ENCODE measurements at places on chromosomes 3 and 15. TPM values are rescaled to one million over a fixed set of nuclear protein-coding genes. Genes with fewer than 3 reads are reported as not detected.

The FSD2 gene
- not detected for polyA plus RNA-seq

The SLC28A1 gene
- polyA plus RNA-seq: not detected

The DLL4 gene
- not detected for polyA plus RNA-seq

The RBMS3 gene
- not detected for polyA plus RNA-seq

DNA sequence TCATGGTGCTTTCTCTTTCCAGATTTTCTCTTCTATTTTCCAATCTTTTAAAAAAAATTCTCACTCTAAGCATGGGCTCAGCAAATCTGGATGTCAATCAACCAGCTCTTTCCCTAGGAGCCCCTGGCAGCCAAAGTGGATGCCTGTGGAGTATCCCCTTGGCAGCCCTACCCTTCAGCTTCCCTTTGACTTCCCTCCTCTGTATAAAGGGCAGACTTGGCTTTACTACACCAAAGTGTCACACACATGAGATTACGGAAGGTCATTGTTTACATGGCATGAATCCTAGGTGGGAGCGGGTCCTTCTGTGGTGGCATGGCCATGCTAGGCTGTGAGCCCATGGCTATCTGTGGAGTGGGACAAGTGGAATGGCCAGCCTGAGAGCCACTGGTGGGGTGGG, 379.9 kb downstream of the GABRB3 start:
- DNase-seq: no peak
- H3K4me1 ChIP-seq: no peaks in the 10 kb centered on the region
- H3K27me3 ChIP-seq: peaks cover 4% of the 10 kb centered on the region
- H3K36me3 ChIP-seq: no peaks in the 10 kb centered on the region

DNA sequence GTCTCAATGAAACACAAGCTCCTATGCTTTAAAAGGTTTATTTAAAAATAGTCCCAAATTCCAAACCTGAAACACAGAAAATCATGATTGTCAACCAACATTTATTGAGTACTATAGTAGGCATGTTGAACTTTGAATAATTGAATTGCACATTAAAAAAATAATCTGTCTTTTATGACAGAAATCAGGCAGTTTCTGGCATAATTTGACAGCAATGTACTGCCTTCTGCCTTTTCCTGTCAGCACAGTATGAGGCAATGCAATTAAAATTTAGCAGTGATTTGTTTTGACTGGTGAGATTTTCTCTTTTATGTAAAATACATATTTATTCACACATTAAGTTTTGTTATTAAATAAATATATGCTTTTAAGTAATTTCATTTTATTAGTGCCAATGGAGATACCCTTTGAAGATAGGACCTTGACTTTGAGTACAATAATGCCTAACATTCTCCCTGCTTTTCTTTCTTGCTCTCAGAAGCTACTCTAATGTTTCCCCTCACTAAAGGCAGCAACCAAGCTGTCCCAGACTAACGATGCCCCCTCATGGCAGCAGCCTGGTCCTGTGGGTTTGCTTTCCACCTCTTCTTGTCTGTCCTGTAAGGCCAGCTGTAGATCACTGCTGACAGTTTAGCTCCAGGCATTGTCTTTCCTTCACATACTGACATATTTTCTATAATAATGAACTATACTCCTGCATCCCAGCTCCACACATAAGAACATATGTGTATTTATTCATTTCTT, 346.7 kb downstream of the IL20RB start:
- H3K4me3 ChIP-seq: no peak overlapping the region
- no peak for DNase-seq
- H3K36me3 ChIP-seq: no peaks in the 10 kb centered on the region
- peaks cover 2% of the 10 kb centered on the region for H3K27me3 ChIP-seq
- no peak overlapping the region for H3K27ac ChIP-seq
- H3K4me1 ChIP-seq: no peaks in the 10 kb centered on the region

DNA sequence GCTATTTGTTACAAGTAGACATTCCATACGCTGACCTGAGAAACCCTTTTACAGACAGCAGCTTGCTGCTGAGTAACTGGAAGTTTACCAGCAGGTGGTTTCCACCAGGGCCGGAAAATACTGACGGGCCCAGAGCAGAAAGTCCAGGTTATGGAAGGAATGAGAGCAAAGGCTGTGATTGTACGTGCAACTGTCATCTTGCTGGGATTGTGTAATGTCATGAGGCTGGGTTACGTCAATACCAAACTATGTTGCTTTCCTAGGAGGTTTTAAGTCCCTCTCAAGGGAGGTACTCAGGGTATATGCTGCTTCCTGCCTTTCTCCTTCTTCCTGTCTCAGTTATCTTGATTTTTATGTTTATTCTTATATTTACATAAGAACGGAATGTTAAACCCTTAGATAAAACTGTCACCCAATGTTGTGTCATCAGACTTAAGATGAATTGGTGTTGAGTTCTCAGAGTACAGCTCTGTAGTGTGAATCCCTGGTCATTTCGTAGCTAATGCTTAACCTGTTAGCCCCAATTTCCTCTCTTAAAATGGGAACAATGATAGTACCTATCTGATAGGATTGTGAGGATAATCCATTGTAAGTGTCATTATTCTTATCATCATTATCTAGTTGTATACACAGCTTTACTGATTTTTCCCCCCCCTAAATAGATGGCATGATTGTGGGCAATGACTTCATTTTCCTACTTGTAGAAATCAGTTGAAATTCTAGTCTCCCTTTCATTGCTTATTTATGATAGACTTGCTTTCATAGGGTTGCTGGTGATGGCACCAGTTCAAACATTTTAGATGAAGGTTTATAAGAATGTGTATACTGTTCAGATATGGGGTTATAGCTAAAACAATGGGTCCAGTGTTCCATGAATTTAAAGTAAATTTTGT, 101.4 kb downstream of the FNDC3B start:
- peak overlapping the region; percentile 50 for H3K4me3 ChIP-seq
- H3K27me3 ChIP-seq: no peaks in the 10 kb centered on the region
- H3K36me3 ChIP-seq: no peaks in the 10 kb centered on the region
- no peak for DNase-seq

- DNase-seq: no peak
- H3K27ac ChIP-seq: no peak overlapping the region
- no peaks in the 10 kb centered on the region for H3K36me3 ChIP-seq
- peaks cover 19% of the 10 kb centered on the region for H3K4me1 ChIP-seq
- peaks cover 3% of the 10 kb centered on the region for H3K27me3 ChIP-seq
These were observed 2.4 kb downstream of the GOLGA8B start for GRCh38 chr15:34581043-34581365.

DNA sequence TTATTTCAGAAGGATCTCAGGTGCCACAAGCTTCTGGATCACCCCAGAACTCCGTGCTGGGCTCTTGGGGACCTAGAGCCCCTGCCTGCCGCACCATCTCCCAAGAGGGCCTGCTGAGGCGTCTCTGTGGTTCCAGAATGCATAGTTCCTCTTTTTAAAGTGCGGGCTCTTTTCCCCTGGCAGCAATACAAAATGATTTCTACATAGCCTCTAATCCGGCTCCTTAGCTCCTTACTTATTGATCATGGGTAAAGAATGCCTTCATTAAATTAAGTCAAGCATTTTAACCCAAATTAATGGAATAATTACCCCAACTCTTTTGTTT, 121.9 kb downstream of the ATP10A start:
- H3K4me1 ChIP-seq: peaks cover 81% of the 10 kb centered on the region
- H3K36me3 ChIP-seq: peaks cover 4% of the 10 kb centered on the region
- H3K4me3 ChIP-seq: no peak overlapping the region
- H3K27me3 ChIP-seq: no peaks in the 10 kb centered on the region
- no peak for DNase-seq

- H3K36me3 ChIP-seq: no peaks in the 10 kb centered on the region
- H3K4me3 ChIP-seq: no peak overlapping the region
- H3K27ac ChIP-seq: no peak overlapping the region
- no peak for DNase-seq
These were observed 42.1 kb downstream of the ABTB1 start for GRCh38 chr3:127714866-127715265.

DNA sequence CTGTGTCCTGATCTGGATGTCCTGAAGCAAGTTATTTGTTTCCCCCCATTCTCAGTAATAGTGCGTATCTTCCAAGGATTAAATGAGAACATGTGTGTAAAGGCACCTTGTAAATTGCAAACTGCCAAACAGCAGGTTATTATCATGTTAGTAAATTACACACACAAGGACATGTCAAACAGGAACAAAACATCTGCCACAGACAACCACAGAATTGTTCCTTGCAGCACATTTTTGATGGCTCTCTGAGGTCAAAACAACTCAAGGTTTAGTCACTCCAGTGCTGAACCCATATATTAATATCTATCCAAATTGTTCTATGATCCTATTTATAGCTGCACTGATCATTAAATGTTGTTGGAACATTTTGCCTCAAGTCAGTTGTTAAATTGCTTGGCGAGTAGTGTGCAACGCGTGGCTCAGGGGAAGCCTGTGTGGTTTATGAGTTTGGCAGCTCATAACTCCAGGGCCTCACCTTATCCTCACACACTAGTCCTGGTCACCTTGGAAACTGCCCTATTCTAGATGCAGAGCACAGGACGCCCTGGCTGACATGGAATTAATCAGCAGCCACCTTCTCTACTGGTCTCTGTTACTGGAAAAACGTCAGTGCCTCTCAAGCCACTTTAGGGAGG, 46.3 kb upstream of the CDV3 start:
- DNase-seq: no peak
- no peak overlapping the region for H3K4me3 ChIP-seq
- H3K27ac ChIP-seq: no peak overlapping the region
- H3K36me3 ChIP-seq: peaks cover 4% of the 10 kb centered on the region

DNA sequence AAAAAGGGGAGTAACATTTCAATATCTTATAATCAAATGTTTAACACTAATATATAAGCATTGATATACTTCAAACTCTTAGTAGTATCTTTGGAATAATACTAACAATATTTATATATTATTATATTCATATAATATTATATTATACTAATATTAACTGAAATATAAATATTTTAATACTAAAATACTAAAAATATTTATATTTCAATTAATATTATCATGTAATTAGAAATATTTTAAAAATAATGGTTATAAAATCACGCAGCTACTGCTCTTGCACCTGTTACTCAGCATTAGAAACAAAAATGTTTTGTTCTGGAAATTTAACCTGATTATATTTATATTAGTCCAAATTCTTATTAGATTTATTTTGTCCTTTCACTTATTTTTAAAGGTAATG, 12.6 kb upstream of the ATP8B4 start:
- no peak overlapping the region for H3K27ac ChIP-seq
- no peaks in the 10 kb centered on the region for H3K4me1 ChIP-seq
- H3K27me3 ChIP-seq: no peaks in the 10 kb centered on the region
- DNase-seq: no peak
- H3K4me3 ChIP-seq: no peak overlapping the region
- H3K36me3 ChIP-seq: no peaks in the 10 kb centered on the region

DNA sequence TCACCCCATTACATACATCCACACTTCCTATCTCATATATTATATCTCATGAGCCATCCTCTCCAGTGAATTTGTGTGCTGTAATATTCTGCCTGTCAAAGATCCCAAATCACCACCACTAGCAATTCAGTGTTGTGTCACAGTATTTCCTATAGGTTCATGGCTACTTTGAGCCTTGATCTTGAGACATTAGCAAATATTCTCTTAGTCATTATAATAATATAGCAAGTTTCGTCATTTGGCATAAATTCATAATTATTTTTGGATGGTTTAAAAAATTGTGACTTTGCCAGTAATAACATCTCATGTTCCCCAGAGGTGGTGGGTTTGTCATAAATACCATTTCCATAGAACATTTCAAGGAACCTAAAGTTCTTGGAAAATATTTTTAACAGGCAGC, 47.7 kb downstream of the CMSS1 start:
- H3K36me3 ChIP-seq: no peaks in the 10 kb centered on the region
- no peak for DNase-seq
- H3K27me3 ChIP-seq: no peaks in the 10 kb centered on the region

DNA sequence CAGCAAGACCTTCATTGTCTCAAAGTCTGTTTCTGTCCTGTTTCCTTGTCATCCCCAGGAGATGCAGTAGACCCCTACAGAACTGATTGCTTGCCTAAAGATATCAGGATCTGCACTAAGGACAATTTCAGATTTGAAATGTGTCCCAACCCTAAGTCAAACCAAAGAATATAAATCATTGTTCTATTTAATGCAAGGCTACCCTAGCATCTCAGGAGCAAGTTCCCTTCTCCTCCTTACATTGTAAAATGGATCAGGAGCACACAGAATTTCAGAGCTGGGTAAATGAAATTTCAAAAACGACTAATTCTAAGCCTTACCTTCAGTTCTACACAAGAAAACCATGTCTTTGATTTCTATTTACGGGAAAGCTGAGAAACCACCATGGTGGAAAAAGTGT, 360.9 kb upstream of the KCNH8 start:
- peaks cover 1% of the 10 kb centered on the region for H3K27me3 ChIP-seq
- no peaks in the 10 kb centered on the region for H3K36me3 ChIP-seq
- no peak overlapping the region for H3K27ac ChIP-seq
- no peaks in the 10 kb centered on the region for H3K4me1 ChIP-seq
- H3K4me3 ChIP-seq: no peak overlapping the region

DNA sequence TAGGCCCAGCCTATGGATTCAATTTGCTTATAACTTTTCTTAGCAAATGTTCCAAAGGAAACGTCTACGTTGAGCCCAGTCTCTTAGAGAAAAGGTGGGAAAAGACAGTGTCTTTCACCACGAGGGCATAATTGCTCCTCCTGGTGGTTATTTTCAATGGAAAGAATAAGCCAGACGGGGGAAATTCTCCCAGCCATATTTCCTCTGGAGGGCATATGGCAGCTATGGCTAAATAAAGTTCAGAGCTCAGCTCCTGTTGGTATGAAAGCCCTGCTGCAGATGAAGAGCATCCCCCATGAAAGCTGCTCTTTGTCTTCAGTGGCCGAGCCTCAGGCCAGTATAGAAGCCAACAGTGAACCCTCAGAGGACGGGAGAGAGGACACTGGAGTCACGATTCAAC, 297.9 kb downstream of the RYR3 start:
- H3K27me3 ChIP-seq: peaks cover 2% of the 10 kb centered on the region
- no peak for DNase-seq
- H3K27ac ChIP-seq: no peak overlapping the region
